SW480 (cell line): ENCODE measurements at places on chromosomes 4 and X.

DNA sequence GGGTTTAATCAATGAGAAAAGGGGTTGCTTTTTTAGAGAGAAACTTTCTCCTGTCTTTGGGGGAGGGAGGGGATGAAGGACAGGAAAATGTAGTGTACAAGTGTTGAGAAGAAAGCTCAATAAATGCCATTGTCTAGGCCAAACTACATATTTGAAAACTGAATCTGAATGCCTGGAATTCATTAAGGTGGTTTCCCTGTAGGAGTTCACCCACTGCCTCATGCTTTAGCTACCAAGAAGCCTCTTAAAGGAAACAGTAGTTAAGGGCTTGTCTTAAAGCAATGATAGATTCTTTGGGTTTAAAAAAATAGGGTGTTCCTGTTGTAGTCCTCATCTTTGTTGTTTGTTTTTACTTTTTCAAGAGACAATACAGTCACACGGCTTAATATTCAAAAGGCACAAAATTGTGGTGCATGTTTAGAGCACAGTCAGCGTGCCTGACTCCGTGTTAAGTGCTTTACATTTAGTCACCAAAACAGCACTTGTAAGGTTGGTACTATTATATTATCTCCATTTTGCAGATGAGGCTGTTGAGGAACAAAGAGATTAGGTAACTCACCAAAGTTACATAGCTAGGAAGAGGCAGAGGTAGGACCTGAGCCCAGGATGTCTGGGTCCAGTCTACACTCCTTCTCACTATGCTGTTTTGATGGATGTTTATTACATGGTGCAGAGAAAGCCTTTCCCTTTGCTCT, 46.0 kb downstream of the FNIP2 start:
- no peak for DNase-seq

- DNase-seq: no peak
These were observed 11.3 kb downstream of the ARL13A start for GRCh38 chrX:100980608-100981497.

DNA sequence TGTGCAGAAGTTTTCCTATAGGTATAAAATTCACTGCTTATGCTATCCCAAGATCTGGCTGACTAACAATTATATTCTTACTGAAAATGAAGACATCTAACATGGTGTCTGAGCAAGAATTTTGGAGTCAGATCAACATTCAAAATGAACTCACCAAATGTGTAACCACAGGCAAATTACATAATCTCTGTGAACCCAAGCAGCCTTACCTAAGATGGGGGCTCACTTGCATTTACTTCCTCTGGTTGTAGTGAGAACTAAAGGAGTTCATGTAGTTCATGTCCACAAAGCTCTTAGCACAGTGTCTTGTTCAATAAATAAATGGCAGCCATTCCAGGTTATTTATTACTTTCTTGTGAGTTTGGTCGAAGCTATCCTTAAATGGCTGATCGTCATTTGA, 163.9 kb upstream of the LCORL start:
- DNase-seq: no peak

GRCh38 chr4:14529653-14530052, 472.6 kb upstream of the CPEB2 start:
- DNase-seq: no peak

DNA sequence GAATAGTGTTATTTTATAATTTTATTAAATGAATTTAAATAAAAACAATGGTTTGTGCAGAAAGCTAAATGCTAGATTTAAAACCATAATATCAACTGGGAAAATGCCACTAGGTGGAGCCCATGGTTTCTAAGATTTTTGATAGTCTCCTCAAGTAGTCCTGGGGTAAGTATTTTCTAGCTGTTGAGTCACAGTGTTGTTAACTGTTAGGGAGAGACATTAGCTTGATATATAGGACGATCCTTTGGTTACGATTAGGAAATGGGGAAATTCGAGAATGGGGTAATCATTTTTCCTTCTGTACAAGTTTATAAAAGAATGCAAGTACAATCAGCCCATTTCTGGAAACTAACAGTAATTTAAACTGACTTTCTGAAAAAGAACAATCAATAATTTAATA, 378.4 kb downstream of the ANKRD50 start:
- DNase-seq: peak; percentile 55

- DNase-seq: no peak
These were observed 109.0 kb upstream of the RAPGEF2 start for GRCh38 chr4:158993891-158994290.

GRCh38 chr4:149102765-149103164, 660.6 kb upstream of the NR3C2 start:
- no peak for DNase-seq

DNA sequence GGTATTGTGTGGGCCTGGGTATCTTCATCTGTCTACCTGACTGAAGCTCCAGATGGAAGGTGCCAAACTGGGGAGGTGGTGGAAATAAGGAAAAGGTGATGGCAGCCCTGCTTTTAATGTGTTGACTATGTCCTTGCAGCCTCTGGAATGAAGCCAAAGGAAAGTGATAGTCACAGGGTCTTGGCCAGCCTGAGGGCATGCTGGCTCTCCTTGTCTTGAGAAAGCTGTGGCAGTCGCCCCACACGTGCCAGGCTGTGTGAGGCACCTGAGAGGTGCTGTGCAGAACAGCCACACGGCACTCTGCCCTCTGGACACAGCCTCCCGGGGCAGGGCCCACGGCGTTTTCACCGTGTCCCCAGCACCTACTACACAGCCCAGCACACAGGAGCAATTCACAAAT, 77.6 kb downstream of the NAT8L start:
- DNase-seq: no peak

- no peak for DNase-seq
These were observed 595.7 kb upstream of the ATOH1 start for GRCh38 chr4:93232883-93233282.

- DNase-seq: no peak
These were observed 568.6 kb downstream of the RPA4 start for GRCh38 chrX:97452283-97452682.

DNA sequence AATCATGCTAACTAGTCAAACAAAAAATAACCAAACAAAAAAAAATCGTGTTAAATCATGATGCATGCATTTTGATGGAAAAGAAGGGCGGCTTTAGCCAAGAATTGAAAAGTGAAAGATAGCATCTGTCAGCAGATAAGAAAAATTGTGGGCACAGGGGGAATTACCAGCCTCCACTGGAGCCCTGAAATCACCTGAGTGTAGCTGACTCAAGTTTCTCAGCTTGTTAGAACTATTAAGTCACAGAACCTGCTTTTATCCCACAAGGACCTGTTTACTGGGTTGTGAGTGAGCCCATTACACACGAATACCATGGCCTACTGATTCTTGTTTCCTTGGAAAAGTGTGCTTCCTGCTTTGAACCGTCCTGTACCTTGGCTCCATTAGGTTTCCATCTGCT, 85.2 kb downstream of the COX18 start:
- no peak for DNase-seq

DNA sequence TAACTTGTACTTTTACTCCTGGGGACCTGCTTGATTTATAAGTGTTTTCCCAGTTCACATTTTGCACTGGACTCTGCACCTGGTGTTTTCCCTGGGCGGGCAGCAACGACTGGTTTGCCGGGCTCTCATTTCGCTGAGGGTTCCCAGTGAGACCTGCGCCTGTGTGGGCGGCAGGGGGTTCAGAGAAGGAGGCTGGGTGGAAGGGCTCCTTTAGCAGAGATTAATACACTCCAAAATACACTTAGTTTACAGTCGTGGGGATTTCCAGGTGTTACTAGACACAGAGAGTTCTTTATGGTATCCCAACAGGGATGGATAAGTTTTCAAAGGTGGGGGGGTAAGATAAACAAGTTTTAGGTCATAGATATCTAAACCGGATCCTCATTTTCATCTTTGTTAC, 53.0 kb upstream of the SHISA3 start:
- no peak for DNase-seq

- no peak for DNase-seq
These were observed 95.7 kb downstream of the NPNT start for GRCh38 chr4:105990933-105991332.

DNA sequence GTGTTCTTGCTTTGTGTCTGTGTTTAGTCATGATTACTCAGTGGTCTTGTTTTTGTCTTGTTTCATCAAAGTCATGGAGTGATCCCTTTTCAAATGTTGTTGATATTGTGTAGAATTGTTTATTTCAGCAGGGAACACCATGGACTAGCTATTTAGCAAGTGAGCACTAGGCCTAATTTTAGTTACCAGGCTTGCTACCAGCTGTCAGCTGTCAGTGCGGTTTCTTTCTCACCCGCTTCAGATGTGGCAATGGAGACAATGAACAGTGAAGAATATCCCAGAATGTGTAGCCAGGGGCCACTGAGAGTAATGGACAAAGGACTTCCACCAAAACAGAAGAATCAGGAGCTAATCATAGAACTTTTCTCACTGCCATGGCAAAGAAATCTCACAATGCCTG, 432.8 kb upstream of the FMR1 start:
- DNase-seq: no peak

DNA sequence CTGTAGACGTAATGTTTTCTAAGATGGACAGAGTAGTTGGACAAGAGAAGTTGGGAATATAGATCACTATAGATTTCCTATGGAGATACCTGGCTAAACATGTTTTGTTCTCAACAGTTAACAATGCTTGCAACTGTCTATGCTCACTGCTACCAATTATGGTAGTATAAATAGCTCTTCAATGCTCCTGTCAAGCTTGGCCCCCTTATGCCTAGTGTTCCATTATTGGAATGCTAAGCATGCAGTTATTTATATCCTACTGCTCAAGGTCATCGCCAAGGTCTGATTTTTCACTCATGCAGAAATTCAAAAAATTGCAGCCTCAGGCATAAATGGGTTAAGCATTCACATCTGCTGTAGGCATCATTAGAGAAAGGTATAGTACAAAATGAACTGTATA, 519.0 kb downstream of the IL15 start:
- no peak for DNase-seq

- DNase-seq: no peak
These were observed 914.9 kb upstream of the PCDH7 start for GRCh38 chr4:29805245-29805644.

DNA sequence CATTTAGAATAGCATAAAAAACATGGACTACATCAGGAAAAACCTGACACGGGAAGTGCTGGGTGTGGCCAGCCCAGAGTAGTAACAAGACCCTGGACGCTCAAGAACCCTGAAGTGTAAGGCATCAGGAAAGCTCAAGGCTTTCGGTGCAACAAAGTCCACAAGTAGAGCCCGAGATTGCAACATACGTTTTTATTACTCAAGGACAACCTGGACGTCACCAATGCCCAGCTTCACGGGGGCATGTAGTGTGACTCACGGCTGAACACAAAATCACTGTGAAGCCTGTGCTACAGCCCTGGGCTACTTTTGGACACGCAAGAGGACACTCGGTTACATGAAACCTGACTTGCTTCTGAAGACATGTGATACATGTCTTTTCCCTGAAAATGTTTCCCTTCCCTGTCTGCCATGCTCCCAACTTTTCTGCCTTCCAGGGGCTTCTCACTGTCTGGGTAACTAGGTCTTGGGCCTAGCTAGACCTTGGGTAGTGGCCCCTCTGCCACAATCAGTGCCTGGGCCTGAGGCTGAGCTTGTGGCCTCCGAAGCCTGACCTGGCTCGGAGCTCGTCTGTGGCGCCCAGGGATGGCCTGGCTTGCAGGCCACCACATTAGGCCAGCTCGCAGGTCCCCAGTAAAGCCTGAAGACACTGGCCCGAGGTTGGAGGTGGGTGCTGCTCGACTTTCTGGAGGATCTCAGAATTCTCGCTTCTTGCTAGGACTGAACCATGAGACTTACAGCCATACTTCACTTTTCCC, 9.2 kb downstream of the IRAK1 start:
- no peak for DNase-seq

DNA sequence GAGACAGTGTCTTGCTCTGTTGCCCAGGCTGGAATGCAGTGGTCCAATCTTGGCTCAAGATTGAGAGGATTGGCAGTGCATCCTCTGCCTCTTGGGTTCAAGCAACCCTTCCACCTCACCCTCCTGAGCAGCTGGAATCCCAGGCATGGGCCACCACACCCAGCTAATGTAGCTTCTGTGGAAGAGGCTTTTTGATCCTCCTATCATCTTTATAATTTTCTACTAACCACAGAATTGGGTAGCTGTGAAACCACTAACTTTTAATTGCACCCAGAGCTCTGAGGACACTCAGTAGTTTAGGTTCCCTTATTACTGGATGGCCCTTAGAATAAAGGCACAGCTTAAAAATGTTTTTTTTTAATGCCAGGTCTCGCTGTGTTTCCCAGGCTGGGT, 8.9 kb upstream of the AGA start:
- peak; percentile 62 for DNase-seq

- no peak for DNase-seq
These were observed 67.5 kb downstream of the AGTR2 start for GRCh38 chrX:116238093-116238492.
